LHCN-M2 (cell line): ENCODE measurements at places on chromosomes 6 and 20. TPM values are rescaled to one million over a fixed set of nuclear protein-coding genes. Genes with fewer than 3 reads are reported as not detected.

The WFDC5 gene
- not detected in 2 replicates for total RNA-seq

DNA sequence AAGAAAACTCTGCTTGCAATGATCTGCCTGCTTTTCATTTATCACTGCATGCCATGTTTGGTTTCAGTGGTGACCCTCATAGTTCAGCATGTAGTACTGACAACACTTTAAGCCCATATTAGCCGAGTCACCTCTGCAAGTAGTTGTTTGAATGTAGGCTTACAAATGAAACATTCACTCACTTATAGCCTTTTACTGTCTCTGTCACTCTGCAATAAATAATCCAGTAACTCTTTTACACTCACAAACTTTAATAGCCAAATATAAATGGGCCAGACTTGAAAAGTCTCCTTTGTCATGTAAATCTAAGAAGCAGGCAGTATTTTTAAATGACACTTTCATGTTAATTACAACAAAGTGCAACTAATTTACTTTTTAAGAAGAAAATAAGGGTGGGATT lies 1460.0 kb upstream of the ADGRB3 start:
- no peak for DNase-seq

GRCh38 chr6:134004714-134005113 lies 47.7 kb downstream of the SLC2A12 start:
- DNase-seq: peak; percentile 82

- no peak for DNase-seq
These were observed 67.5 kb upstream of the GPR6 start for GRCh38 chr6:109910571-109910970.

GRCh38 chr6:25952535-25952934 lies 10.1 kb upstream of the TRIM38 start:
- no peak for DNase-seq
